Stimulated activated CD8-positive, alpha-beta memory T cell treated with anti-CD3 and anti-CD28 coated beads, Interleukin-2, amount 100 ng/mL, for 1 hour (primary cell): ENCODE measurements at places on chromosomes 1 and 21.

DNA sequence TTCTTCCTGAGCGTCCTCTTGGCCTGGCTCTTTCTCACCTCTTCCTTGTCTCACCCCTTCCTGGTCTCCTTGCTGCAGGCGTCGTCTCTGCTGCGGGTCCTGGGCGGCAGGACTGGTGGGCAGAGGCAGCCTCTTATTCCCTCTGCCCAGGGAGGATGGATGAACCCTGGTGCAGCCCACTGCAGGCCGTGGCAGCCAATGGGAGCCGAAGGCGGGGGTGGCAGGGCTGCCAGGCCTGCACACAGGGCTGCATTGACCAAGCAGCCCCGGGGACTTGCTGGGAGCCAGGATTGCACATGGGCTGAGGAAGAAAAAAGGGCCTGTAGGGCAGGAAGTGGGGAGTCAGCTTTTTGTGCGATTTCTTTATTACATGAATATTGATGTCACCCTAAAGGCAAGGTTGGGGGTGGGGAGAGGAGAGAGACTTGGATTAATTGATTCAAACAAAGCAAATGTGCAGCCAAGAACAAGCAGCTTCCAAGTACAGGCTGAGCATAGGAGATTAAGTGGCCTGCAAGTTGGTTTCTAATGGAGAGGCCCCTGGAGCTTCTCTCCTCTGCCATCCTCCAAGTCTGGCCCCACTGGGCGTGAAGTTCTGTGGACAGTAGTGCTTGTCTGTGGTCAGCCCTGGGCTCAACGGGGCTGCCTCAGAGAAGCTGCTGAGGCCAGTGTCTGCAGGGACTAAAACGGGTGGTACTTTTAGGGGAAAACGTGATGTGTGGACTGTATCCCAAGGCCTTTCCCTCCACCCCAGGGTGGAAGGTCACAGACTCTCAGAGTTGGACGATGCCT, at the start of gene S100B:
TSS of gene S100B (minus strand) at position 108 of the 792 bp plus-strand sequence. CDS start 2,667 bp downstream, outside the sequence.
- DNase-seq: no peak

- DNase-seq: no peak
These were observed 802.1 kb downstream of the PLA2G4A start for GRCh38 chr1:187630653-187631380.

- no peak for DNase-seq
These were observed 264.4 kb downstream of the NTNG1 start for GRCh38 chr1:107405236-107405635.

DNA sequence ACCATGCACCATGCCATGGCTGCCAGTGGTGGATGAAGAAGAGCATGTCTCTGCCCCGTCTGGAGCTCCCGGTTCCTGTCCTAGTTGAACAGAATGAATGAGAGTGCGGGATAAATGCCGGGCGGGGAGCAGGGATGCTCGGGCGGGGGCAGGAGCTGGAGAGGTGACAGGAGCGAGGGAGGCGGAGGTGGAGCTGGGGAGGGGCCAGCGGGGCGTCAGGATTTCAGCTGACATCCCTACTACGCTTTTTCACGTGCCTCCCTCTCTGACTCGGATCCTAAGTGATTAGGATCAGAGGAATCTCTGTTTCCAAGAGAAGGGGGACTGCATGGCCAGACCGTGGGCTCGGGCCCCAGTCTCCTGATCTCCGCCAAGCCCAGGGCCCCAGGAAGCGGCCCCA, 47.3 kb downstream of the TP73 start:
- no peak for DNase-seq

DNA sequence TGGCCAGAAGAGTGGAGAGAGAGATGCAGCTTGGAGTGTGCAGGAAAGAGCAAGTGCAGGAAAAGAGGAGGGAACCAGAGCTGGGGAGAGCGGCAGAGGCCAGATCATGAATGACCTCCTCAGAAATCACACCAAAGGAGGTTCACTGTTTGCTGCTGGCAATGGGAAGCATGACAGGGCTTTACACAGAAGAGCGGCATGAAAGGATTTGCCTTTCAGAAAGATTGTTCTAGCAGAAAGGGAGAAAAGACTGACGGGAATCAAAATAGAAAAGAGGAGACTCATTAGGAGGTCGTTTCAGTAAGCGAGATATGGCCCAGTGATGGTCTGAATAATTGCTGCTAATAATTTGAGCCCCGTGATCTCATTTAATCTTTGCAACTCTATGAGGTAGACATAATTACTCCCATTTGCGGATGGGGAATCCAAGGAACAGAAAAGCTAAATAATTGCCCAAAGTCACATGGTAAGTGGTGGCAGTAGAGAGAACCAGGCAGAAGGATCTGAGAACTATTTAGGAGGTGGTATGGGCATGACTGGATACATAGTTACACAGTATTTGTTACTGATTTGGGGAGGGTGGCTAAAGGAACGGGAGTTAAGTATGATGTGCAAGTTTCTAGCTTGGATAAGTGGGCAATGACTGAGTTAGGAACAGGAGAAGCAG, 12.5 kb upstream of the HNRNPR start:
- no peak for DNase-seq

GRCh38 chr1:110948038-110948810, 15.5 kb downstream of the LRIF1 start:
- DNase-seq: no peak

DNA sequence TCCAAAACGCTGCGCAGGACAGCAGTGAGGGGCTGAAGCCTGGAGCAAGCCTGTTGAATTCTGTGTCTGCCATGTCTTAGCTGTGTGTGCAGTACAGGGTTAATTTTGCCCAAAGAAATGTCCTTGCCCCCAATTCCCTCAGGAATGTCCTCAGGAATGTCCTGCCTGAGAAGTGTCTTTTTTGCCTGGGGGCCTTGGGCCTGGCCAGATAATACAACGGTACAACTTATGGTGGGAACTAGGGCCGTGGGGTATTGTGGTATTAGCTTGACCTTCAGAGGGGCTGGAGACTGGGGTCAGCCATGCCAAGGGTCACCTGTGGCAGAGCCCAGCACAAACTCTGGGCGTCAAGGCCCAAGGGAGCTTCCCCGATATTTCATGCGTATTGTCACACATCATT, 107.7 kb downstream of the AJAP1 start:
- DNase-seq: no peak

GRCh38 chr1:14424325-14425002, 174.0 kb upstream of the KAZN start:
- DNase-seq: no peak

- no peak for DNase-seq
These were observed 19.4 kb downstream of the PTPRF start for GRCh38 chr1:43549921-43550597.
